Daoy (cell line): ENCODE measurements at places on chromosomes 13 and 19. TPM values are rescaled to one million over a fixed set of nuclear protein-coding genes. Genes with fewer than 3 reads are reported as not detected.

The CCL25 gene
- not detected in 2 replicates for total RNA-seq

- no peak for DNase-seq
Observed at GRCh38 chr13:24218338-24218737, 57.8 kb downstream of the SPATA13 start.

GRCh38 chr19:2275588-2276428, 6.2 kb downstream of the PEAK3 start:
- no peak for DNase-seq

- DNase-seq, result peak; percentile 73
Observed at GRCh38 chr19:3132971-3133792, 2.7 kb upstream of the GNA15 start.

The PCDH17 gene
- total RNA-seq, result under 0.01 TPM in 1 of 2 replicates, not detected in the other

The ZNF471 gene
- 0.12 and 0.34 TPM in 2 replicates for total RNA-seq

- no peak for DNase-seq
Observed at GRCh38 chr13:80497439-80497838, 156.5 kb upstream of the SPRY2 start.

The HPN gene
- not detected in 2 replicates for total RNA-seq

The TMIGD2 gene
- total RNA-seq, result not detected in 2 replicates

GRCh38 chr13:27176470-27177410, 5.1 kb upstream of the USP12 start:
- no peak for DNase-seq

GRCh38 chr19:56101746-56102535, 19.2 kb downstream of the ZNF787 start:
- DNase-seq, result no peak

- DNase-seq, result no peak
Observed at GRCh38 chr19:44149776-44150175, 8.4 kb downstream of the ZNF234 start.

- DNase-seq, result peak; percentile 75
Observed at GRCh38 chr19:679418-680286, 3.5 kb downstream of the FSTL3 start.

- DNase-seq, result no peak
Observed at GRCh38 chr13:104869501-104869900, 1666.0 kb downstream of the EFNB2 start.

DNA sequence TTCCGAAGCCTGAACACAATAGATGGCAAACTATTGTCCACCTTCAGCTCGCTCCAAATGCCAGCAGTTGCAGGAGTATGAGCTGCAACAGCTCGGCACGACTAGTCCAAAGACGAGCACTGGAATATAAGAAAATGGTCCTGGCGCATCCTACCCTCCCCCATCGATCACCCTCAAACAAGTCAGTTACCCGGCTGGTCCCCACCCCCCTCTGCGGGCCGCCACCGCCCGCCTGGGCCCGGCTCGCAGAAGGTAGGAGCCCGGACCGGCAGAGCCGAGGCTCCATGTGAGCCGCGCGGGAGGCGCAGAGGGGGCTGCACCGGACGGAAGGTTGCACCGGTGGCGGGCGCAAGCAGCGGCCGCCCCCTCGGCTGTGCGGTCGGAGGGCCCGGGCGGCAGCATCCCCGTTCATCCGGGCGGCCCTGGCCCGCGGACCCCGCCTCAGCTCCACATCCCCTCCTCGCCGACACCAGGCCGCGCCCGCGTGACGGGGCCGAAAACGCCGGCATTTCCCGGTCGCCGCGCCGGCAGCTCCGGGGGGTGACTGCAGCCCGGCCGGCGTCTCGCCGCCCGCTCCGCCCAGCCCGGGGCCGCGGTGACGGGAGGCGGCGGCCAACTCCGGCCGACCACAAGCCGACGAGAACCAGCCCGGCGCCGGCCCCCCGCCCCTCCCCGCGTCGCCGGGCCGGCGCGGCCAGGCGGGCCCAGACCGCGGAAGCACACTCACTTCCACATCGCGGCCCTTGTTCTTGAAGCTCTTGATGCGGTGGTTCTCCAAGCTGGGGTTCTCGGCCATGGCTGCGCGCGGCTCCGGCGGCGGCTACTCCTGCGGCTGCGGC, 552 bp downstream of the KPNA3 start:
- peak; percentile 35 for DNase-seq

DNA sequence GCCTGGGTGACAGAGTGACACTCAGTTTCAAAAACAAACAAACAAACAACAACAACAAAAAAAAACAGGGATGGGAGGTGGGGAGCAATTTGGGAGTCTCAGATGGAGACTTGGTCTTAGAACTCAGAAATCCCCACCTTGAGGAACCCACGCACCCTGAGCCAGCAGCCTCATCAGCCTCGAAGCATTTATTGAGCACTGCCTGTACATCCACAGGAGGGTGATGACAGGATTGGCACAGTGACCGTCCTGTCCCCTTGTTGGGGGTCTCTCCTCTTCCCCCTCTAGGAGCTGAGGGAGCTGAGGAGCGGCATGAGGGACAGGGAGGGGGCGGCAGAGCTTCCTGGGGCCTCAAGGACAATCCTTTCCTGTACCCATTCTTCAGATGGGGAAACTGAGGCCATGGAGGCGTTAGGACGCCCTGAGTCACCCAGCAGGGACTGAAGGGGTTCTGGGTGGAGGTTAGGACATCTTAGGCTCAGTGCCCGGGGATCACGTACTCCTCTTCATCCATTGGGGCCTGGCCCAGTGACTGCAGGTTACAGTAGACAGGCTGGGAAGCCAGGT, 5.6 kb downstream of the GDF15 start:
- no peak for DNase-seq

- DNase-seq, result no peak
Observed at GRCh38 chr19:3137119-3137518, 1.3 kb downstream of the GNA15 start.

DNA sequence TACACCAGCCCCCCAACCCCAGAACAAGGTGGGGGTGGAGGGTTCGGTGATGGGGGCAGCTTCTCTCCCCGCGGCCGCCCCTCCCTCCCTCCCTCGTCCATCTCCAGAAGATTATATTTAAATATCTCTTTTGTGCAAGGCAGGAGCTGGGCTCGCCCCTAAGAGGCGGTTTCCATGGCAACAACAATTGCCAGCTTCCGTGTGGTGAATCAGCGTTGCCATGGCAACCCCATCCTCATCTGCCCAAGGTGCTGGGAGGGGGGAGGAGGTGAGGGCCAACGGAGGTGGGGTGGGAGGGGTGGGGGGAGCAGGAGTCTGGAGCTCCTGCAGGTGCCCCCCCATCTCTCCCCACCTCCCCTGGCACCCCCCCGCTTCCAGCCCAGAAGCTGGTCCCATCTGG, 46.4 kb downstream of the CELF5 start:
- peak; percentile 88 for DNase-seq

The KLK3 gene
- not detected in 2 replicates for total RNA-seq

The COG3 gene
- 19.1 and 20.7 TPM in 2 replicates for total RNA-seq

The JAK3 gene
- total RNA-seq, result 0.06 and 0.09 TPM in 2 replicates

The GIPR gene
- total RNA-seq, result not detected in 2 replicates

The SERPINE3 gene
- total RNA-seq, result not detected in 2 replicates

- DNase-seq, result no peak
Observed at GRCh38 chr19:4064149-4064495, 2.6 kb downstream of the ZBTB7A start.

GRCh38 chr19:2047449-2048103, 3.5 kb downstream of the MKNK2 start:
- DNase-seq, result peak; percentile 62

The ABCA7 gene
- total RNA-seq, result 0.89 and 0.97 TPM in 2 replicates

DNA sequence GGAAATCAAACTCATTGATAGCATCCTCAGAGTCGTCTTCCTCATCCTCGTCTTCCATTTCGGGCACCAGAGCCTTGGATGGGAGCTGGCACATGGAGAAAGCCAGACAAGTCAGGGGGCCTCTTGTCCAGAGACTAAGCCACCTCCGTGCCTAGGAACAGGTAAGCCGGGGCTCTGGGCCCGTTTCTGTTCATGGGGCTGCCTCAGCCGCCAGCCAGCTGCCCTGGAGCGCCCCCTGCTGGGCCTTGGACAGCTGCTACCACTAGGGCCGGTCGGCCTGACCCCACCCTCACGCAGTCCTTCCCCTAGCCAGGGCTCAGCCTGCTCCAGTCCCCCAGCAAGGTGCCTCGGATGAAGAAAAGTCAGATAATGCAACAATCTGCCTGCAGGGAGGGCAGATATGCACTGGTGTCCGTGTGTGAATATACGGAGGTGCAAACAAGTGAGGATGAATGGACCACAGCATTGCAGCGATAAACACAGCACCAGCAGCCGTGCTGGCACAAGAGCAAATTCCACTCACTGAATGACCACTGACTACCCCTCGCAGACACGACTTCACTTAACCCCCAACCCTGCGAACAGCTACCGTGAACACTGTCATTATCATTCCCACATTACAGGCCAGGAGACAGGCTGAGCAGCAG, 11.9 kb upstream of the PRKD2 start:
- DNase-seq, result peak; percentile 74

GRCh38 chr13:33937373-33938098, 119.6 kb downstream of the RFC3 start:
- DNase-seq, result no peak

GRCh38 chr13:52651897-52652195, 790 bp upstream of the SUGT1 start:
- no peak for DNase-seq

- no peak for DNase-seq
Observed at GRCh38 chr13:79786176-79786575, 305.2 kb downstream of the NDFIP2 start.

The PCP2 gene
- total RNA-seq, result not detected in 2 replicates

The TPTE2 gene
- not detected in 2 replicates for total RNA-seq

DNA sequence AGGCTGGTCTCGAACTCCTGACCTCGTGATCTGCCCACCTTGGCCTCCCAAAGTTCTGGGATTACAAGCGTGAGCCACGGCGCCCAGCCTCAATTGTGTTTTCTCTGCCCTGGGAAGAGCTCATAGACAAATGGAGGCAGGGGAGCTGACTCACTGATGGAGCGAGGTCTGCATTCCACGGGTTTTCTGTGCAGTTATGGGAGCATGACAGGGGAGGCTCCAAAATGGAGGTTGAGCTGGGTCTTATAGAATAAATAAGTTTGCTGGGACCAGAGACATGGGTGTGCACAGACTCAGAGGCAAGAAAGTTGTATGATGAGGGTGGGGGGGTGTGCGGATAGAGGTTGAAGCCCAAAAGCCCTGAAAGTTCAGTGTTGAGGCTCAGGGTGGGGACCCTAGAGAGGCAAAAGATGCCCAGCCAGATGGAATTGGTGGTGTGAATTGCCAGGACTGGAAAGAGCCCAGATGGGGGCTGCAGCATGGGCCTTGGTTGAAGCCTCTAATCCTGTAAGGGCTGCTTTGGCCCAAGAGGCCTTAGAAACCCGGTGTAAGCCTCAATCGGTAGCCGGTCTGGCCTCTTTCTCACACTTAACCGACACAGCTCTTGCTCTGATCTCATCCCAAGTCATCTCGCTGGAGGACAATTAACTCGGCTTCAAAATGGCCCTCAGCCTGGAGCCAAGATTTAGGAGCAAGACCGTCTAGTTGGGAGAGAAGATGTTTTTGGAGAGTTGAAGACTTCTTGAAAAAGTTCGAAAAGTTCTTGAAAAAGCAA, 1.9 kb downstream of the TPM4 start:
- DNase-seq, result peak; percentile 79

DNA sequence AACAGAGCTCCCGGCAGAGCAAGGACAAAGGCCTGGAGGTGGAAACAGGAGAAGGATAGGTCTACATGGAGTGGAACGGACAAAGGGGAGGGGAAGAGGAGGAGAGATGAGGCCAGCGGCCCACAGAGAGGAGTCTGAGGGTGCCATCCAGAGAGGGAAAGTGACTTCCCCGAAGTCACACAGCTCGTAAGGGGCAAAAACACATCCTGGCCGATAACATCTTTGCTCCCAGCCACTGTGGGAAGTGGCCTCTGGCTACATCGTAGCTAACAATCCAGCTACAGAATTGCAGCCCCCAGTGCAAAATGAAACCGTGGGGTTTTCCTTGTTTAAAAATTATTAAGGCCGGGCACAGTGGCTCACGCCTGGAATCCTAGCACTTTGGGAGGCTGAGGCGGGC, 11.5 kb downstream of the PTPRS start:
- no peak for DNase-seq

GRCh38 chr19:49690656-49691242, at the start of gene CPT1C:
Gene CPT1C (plus strand): TSS chr19:49691116. CDS start chr19:49692253, 1,137 bp downstream.
- DNase-seq, result peak; percentile 90

GRCh38 chr19:34259367-34260095, 5.2 kb downstream of the GARRE1 start:
- no peak for DNase-seq

GRCh38 chr19:411723-412355, 2.9 kb upstream of the C2CD4C start:
- no peak for DNase-seq
